ENCODE measurements at places on chromosomes 1 and 21.

GRCh38 chr1:8431784-8432183 lies 113.9 kb downstream of the SLC45A1 start:
- DNase-seq: no peak

- no peak for DNase-seq
Observed at GRCh38 chr21:38596264-38597042, 98.2 kb upstream of the ERG start.

- DNase-seq: no peak
Observed at GRCh38 chr1:47367651-47368050, 34.1 kb downstream of the CMPK1 start.

- DNase-seq: no peak
Observed at GRCh38 chr21:42456457-42456856, 39.6 kb downstream of the RSPH1 start.

- DNase-seq: no peak
Observed at GRCh38 chr1:230144758-230145504, 77.9 kb downstream of the GALNT2 start.

DNA sequence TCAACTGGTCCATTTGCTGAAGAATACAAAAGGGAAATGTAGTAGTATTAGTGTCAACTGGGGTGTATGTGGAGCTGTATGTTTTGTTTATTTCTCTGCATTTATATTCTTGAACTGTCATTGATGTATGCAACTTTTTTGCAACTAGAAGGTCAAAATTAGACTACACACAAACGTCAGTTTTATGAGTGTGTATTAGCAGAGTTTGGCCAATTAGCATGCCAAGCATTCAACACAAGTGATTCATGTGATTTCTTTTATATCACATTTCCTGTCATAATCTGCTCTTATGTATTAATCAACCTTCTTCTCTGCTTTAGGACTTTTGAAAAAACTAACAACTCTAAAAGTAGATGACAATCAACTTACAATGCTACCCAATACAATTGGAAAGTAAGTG lies 211.1 kb downstream of the LRRC40 start:
- DNase-seq: peak; percentile 2

- DNase-seq: peak; percentile 64
Observed at GRCh38 chr1:1779691-1780597, 1.7 kb upstream of the NADK start.

- DNase-seq: no peak
Observed at GRCh38 chr1:22592919-22593790, 29.9 kb downstream of the EPHA8 start.

DNA sequence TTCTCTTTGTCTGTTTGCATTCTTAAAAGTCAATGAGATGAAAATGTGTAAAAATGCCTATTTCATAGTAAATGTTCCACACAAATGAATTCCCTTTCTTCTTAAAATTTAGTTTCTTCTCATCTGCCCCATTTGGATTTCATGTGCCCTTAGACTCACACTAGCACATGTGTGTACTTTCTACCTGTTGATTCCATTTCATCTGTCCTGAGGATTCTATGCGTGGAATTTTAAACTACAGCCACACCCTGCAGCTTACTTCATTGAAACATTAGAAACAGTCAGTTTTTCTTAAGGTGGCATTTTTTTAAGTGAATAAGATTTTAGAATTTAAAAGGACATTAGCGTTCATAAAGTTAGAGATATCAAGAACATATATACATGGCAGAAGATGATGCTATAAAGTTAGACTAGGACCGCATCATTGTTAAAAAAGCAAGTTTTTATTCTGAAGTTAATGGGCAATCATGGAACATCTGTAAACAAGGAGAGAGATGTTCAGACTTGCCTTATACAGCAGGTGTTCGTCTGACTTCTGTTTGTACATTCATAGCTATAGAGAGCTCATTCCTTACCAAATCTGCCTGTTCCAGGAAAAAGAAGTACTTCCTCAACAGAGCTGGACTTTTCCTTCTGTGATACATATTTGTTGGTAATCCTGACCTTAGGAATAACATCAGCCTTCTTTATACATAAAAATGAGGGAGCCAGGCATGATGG lies 3.9 kb upstream of the TUT4 start:
- no peak for DNase-seq

DNA sequence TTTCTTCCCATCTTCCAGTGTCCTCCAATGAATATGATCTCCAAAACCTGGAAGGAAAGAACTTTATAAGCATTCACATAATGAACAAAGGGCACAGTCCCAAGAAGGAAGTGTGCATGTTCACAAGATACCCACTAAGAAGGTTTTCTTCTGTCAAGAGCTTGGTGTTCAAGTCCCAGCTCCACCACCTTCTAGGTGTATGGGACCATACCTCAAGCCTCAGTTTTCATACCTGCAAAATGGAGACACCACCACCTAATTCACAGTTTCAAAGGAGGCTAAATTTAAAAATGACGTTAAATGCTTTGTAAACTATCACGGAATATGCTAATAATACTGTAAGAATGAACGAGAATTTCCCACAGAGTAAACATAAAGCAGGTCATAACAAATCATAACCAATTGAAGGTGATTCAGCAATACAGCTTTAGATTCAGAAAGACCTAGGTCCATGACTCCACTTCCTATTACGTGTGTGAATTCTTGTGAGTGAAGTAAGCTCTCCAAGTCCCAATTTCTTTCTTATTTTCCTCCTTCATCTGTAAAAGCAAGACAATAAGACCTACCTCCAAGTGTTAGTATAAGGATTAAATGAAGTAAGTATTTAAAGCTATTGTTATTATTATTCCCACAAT lies 8.1 kb upstream of the KTI12 start:
- no peak for DNase-seq

- DNase-seq: no peak
Observed at GRCh38 chr21:46428286-46428685, 30.4 kb upstream of the DIP2A start.

DNA sequence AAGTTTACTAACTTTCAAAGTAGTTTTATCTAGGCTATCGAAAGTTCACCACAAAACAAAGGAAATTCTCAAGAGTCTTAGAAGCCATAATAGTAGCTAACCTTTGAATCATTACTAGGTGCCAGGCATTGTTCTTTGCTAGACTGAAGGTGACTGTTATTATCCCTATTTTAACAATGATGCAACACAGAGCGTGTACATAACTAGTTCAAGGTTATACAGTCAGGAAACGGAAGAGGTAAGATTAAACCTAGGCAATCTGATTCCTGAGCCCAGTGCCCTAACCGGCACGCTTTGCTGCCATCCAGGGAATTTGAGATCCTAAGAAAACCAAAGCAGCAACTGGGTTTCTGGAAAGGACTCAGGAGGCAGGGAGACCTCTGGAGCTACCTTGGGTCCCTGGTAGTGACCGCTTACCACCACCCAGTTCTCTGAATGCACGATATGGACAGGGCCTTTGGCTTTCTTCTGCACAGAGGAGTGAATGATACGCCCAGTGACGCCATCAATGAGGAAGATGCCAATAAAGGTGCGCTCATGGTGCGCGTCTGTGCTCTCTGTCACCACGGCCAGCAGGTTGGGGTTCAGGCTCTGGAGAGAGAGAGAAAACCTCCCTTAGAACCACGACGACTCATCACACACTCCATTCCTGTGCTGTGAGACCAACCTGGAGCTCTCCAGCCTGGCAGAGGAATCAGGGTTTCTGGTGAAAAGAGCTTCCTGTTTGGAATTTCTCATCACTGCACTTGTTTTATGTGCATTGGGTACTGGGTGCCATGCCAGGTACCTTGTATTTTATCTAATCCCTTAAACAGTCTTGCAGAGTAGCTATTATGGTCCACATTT lies 13.1 kb upstream of the UBR4 start:
- peak; percentile 17 for DNase-seq

- DNase-seq: peak; percentile 60
Observed at GRCh38 chr1:15027515-15027986, 126.0 kb upstream of the TMEM51 start.

- no peak for DNase-seq
Observed at GRCh38 chr1:156838972-156839371, 19.9 kb downstream of the INSRR start.

DNA sequence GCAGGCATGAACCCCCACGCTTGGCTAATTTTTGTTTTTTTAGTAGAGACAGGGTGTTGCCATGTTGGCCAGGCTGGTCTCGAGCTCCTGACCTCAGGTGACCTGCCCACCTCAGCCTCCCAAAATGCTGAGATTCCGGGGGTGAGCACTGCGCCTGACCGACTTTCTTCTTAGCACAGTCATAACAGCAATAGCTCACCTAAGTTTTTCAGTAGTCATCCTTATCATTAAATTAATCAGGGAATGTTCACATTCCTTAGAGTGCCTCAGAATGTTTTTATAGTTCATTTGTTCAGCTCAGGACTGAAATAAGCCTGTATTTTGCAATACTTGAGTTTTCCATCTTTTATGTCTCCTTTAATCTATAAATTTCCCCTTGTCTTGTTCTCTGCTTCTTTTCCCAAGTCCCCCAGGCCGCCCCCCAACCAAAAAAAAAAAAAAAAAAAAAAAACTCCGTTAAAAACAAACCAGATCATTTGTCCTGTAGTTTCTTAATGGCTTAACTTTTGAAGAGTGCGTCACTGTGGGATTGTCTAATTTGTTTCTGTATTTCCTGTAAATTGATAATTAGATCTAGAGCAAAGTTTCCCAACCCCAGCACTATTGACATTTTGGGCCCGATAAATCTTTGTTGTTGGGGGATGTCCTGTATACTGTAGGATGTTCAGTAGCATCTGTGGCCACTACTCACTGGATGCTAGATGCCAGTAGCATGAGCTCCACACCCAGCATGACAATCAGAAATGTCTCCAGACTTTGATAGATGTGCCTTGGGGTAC lies 120.7 kb downstream of the ITSN1 start:
- DNase-seq: no peak

GRCh38 chr1:245007852-245008251 lies 143.5 kb upstream of the HNRNPU start:
- DNase-seq: no peak

DNA sequence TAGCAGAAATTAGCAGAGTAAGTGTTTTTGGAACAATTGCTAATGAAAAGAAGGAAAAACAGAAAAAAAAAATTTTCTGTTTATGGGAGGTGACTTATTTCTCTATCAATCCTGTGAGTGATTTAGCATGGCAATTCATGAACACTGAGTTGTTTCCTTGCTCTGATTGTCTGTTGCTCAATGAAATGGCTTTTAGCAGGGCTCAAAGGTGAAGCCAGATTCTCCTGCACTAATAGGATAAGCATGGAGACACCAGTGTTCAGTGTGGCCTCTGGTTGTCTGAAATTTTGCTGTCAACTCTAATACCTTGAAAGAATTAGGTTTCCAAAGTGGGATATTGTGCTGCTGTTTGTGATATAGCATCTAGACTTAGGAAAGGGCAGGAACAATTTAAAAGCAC lies 15.8 kb downstream of the TRIM45 start:
- no peak for DNase-seq

DNA sequence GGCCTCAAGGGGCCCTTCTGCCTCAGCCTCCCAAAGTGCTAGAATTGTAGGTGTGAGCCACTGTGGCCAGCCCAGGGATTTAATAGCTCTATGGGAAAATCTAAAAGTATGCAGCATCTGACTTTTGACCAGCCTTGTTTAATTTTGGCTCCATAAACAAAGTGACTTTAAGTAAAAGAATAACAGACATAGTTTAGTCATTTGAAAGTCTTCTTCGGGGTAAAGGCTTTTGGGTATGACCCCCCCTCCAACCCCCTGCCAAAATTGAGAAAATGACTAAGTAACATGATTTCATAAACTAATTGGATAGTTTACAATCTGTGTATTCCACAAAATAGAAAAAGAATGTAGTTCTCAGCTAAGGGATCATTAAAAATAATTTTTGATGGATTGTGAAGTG lies 17.0 kb downstream of the GPBP1L1 start:
- peak; percentile 23 for DNase-seq

DNA sequence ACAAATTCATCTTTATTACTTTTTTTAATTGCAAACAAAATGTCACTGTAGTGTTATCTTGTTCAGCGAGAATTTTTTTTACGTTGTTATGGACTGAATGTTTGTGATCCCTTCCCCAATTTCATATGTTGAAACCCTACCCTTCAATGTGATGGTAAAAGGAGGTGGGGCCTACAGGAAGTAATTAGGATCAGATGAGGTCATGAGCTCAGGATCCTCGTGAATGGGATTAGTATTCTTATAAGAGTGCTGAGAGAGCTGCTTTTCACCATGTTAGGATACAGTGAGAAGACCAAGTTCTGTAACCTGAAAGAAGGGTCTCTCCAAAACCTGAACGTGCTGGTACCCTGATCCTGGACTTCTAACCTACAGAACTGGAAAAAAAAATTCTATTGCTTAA lies 646.0 kb upstream of the TMPRSS15 start:
- no peak for DNase-seq

GRCh38 chr1:31615414-31615813 lies 2.1 kb upstream of the HCRTR1 start:
- DNase-seq: no peak

DNA sequence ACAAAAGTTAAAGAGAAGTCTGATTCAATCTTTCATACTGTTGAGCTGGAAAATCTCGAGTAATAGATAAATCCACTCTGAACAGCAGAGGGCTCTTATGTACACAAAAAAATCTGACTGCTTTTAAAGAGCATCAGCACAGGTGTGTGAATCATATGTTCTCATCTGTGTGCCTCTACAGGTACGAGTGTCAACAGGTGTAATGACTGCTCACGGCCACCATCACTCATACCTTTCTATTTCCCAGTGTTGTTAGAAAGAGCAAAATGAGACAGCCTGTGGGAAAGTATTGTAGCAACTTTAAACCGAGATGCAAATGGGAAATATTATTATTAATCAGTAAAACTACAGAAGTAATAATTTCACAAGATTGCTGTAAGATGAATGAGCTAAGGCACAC lies 49.0 kb upstream of the SCAF4 start:
- no peak for DNase-seq

GRCh38 chr1:27600498-27601175 lies 3.3 kb downstream of the AHDC1 start:
- DNase-seq: no peak

DNA sequence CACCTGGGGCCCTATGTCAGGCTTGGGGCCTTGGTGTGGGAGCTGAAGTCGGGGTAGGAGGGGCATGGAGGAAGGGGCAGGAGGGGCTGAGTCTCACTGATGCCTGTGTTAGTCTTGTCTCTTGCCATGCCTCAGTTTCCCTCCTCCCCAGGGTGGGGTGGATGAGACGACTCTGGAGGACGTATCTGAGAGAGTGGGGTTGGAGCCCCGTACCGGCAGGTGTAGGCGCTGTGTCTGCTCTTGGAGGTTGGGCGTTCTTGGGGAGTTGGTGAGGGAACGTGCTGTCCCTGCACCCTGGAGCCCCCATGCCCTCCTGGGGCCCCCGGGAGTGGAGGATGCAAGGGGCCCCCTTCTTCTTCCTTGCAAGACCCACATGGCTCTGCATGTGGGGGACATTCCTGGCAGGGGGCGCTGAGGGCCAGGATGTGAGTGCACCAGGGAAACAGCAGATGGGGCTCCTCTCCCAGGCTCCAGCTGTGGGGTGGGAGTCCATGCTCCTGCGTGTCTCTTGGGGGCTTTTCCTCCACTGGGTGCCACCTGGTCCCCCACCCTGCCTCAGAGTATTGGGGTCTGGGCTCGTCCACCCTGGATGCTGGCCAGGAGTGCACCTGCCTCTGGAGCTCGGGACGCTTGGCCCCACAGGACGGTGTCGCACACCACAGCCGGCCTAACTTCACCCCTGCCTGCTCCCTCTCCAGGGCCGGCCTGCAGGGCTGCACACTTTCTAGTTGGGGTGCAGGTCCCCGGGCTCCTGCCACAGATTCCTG lies 1.4 kb upstream of the TNFRSF14 start:
- DNase-seq: no peak

All from MG63 (cell line).